ENCODE measurements at places on chromosomes 2 and 18.

- DNase-seq = no peak
Measured at GRCh38 chr2:224211181-224211480, 172.0 kb upstream of the SERPINE2 start.

DNA sequence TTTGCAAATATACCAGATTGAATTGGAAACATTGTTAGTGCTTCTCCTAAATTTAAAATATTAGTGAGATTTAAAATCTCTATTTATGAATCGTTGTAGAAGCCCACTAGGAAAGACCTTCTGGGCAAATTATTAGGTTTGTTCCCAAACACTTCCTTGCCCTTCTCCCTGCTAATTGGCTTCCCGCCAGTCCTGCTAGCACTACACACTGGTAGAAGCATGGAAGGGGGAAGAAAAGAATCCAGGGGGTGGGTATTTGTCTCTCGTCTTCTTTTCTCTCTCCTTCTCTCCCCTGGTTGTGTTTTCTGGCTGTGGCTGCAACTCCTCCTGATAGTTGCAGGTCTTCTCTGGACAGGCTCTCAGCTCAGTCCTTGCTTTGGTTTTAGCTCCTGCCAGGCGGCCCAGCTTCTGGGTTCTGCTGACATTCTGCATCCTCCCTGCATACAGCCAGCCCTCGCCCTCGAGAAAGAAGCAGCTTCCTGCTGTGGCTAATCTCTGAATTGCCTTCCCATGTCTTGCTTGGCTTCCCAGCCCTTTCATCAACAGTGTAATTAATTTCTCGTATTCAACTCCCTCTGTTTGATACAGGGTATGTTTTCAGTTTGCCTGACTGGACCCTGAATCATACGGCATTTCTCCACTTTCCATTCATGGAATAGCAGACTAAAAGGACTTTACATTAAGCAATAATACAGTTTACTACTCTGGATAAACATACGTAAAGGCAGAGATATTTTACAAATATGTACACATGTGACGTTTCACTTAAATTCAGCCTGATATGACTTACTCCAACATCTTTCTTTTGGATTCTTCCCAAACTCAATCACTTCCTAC lies 6.9 kb upstream of the PARD3B start:
- DNase-seq = no peak

DNA sequence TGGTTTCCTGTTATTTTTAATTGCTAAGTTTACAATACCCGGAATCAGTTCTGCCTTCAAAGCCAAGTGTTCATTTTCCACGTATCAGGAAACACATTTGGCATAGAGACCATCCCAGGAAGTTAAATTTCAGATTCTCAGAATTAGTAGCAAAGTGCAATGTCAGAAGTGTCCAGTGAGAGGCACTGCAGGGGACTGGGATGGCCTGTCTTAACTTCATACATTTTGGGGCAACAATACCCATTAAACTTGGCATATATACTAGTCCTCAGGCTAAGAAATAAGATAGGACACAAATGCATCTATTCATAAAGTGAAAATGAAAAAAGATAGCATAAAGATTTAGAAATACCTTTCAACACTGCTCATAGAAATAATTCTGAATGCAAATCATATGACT lies 1.5 kb upstream of the IL1RL2 start:
- DNase-seq = no peak

- DNase-seq = no peak
Measured at GRCh38 chr2:31413862-31414550, 536 bp downstream of the XDH start.

DNA sequence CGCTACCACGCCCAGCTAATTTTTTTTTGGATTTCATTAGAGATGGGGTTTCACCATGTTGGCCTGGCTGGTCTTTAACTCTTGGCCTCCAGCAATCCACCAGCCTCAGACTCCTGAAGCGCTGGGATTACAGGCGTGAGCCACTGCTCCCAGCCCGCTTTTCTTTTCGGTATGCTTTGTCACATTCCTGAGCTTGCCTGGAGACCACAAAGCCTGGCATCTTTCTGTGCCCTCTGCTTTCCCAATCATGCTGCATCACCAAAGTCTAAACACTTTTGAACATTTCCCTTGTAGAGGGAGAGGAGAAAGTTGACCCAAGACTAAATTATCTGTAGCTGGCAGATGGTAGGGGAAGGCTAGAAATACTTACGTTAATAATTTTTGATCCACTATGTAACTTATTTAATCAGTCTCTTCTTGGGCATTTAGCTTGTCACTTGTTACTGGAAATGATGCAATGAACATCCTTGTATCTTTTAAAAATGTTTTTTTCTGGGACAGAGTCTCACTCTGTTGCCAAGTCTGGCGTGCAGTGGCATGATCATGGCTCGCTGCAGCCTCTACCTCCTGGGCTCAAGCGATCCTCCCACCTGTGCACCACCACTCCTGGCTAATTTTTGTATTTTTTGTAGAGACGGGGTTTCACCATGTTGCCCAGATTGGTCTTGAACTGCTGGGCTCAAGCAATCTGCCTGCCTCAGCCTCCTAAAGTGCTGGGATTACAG lies 2.7 kb upstream of the NPC1 start:
- no peak for DNase-seq

DNA sequence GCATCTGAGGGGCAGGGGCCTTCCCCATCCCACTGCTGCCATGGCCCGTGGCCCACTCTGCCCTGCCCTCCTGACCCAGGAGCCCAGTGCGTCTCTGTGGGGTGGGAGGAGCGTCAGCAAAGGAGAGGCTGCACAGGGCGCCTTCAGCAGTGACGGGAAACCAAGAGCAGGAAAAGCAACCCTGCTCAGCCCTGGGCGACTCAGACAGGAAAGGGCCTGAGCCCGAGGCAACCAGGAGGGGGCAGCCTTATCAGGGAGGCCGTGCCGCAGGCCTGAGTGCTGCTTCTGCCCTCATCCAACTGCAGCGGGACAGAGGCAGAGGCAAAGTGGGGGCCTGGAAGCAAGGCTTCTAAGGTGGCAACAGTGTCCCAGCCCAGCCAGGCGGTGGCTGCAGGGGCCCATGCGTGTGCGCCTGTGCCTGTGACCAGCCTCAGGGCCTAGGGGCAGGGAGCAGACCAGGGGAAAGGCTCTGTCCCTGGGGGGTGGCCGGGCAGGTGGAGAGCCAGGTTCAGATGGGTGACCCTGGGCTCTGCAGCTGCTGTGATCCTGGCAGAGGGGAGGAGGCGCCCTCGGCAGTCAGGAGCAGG lies 23.3 kb upstream of the ALPI start:
- DNase-seq = no peak

GRCh38 chr2:238171575-238172187 lies 12.9 kb downstream of the ERFE start:
- no peak for DNase-seq

- DNase-seq = no peak
Measured at GRCh38 chr2:240163844-240164574, 23.6 kb upstream of the OTOS start.

DNA sequence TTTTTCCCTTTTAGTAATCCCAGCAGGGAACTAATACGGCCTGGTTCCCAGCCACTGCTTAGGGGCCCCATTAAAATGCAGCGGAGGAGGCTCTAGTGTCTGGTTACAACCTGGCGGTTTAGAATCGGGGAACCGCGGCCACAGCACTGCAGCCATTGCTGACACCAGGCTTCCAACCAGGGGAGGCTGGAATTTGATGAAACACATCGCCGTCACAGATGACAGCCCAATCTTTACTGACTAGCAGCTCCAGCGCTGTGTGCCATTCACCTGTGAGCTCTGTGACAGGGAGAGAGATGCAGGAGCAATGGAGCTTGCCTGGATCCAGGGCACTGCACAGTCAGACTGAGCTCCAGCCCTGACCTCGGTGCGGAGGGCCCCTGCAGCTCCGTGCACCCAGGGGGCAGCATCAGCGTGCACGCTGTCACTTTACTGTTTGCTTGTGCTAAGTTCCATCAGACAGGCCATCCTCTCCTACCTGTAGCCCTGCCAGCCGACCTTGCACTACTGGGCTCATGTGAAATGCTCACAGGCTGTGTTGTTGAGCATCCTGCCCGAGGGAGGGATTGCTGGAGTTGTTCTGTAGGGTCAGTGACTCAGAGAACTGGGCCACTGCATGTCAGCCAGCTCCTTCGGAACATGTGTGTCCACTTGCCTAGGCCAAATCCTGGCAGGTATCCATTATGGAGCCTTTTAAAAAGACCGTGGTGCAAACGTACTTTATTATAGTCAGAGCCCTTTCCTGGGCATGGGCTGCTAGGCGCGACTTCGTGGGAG lies 203.5 kb downstream of the SEPTIN10 start:
- no peak for DNase-seq

DNA sequence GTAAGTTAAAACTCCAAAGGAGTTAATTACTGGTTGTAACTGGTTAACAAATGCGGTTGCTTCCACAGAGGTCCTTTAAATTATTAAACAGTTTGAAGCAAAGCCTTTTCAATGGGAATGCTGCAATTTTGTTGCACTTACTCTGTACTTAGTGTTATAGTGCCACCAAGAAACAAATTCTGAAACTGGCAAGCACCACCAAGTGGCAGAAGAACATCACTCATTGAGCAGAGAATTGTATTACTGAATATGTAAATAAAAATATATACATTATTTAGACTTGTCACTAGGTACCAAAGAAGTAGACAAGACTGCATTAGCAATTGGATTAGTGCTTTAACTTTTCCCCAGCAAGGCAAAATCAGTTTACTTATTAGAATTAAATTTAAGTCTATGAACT lies 2.6 kb upstream of the TMEFF2 start:
- no peak for DNase-seq

DNA sequence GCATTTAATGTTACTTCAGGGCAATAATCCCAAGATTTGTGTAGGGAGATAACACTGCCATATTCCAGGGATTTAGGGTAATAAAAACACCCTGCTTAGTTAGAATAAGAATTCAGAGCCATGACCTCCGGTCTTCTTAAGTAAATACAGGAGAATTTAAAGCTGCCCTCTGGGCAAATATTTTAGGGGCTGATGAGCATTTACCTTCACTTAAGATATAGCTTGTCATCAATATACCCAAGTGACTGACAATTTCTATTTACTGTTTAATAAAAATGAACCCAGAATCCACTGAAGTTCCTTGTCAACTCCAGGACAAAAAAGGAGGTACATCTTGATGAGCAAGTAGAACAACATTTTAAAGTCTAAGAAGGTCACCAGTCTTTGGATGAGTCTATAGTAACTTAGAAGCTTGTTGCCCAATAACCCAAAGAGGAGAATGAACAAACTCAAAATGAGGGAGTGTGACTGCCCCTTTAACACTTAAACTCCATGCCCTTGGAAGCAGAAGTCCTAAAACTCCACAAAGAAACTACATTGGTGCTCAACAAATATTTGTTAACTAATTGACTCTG lies 24.3 kb upstream of the IKZF2 start:
- DNase-seq = no peak

DNA sequence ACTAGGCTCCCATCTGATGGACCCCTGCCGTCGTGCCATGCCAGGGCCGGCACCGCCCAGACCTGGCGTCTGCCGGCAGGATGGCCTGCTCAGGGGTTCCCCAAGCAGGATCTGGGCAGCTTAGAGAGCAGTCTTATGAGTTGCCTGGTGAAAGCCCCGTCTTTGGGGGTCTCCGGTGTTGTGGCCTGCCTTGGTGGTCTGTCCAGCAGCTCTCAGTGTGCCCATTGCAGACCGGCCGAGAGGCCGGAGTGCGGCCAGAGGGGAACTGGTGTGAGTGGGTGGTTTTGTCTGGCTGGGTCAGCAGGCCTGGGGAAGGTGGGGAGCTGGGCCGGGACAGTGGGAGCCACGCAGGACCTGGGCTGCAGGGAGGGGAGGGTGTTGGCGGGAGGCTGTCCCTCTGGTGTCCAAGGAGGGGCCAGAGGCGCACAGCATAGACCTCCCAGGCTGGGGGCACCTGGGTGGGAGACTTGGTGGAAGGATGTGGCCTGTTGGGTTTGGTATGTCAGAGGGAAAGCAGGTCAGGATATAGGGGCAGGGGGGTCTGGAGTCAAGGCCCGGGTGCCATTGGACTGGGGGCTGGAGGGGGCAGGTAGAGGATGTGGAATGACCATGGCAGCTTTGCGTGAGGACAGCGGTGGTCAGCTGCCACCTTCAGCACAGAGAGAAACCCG lies 16.5 kb downstream of the GPC1 start:
- DNase-seq = no peak

All from NCI-H1048 (cell line).